ENCODE measurements at places on chromosomes 16 and 17.

DNA sequence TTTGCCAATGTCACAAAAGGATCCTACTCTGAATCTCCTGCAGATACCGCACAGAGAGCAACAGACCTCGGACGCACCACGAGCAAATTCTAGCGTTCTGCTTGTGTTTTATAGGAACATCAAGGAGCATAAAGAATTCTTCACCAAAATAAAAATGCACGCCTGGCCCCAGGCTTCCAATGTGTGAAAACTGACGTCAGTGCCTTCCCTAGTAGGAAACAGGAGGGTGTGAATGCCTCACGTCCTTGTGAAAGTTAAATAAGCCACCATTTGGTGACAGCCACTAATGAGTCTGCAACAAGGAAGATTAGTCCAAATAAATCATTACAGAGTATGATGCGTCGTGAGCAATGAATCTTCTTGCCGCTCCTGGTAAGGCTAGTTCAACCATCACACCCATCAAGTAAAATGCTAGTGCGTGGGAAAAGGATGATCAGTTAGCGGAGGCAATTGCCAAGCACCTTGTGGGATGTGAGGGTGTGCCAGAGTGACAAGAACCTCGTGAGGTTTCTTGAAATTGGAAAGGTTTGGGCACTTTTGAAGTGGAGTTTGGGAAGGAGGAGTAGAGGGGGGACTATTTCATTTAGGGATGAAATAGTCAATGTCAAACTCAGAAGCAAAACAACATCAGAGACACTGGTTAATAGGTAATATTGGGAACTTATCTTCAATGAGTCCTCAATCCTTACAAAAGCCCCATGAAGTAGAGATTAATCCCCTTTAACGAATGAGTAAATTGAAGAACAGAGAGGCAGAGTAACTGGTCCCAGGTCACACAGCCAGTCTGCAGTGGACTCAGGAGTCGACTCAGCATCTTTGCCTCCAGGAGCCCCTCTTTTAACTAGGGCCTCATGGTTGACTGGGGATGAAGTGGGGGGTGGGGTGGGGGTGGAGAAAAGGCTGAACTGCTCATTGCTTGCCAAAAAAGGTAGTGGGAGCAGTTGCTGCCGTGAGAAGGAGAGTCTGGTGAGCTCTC, 238.8 kb downstream of the SLC39A11 start:
- DNase-seq: no peak

- DNase-seq: no peak
Observed at GRCh38 chr16:78489072-78489471, 389.6 kb downstream of the WWOX start.

DNA sequence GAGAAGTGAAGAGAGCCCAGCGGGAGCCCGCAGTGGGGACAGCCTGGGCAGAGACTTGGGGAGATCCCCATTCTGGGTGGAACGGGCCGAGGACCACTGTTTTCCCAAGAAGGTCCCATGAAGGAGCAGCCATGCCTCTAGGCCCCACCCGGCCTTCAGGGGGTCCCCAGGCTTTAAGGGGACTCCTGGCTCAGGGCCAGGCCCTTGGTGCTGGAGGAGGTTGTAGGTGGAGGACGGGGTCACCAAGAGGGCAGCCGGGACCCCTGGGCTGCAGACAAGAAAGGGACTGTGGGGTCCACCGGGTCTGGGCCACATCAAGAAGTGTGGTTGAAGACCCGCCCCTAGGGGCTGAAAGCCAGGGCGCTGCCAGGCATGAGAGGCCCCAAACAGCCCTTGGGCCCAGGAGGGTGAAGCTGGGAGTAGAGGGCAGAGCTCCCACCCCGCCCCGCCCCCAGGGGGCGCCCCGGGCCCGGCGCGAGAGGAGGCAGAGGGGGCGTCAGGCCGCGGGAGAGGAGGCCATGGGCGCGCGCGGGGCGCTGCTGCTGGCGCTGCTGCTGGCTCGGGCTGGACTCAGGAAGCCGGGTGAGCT, at the start of gene PRSS21:
TSS of gene PRSS21 (plus strand) at position 487 of the 589 bp plus-strand sequence. CDS start at position 519, 32 bp downstream.
- DNase-seq: no peak

GRCh38 chr17:39169518-39169917, 3.6 kb upstream of the ARL5C start:
- no peak for DNase-seq

DNA sequence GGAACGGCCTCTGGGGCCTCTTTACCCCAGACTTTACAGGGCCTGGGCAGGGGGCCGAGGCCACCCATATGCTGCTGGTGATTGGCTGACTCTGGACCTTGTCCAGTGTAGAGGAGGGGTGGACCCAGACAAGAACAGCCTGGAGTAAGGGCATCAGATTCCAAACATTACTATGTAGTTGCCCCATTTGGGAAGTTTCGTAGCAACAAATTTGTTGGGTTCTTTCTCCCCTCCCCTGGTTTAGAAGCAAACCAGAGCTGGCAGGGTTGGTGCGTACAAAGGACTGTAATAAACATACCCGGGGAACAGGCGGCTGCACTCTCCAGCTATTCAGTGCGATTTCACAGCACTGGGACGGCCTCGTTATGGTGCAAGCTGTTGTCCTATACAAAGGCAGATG, 145.5 kb downstream of the NTN1 start:
- DNase-seq: no peak

GRCh38 chr17:80103449-80104085, 2.2 kb downstream of the GAA start:
- DNase-seq: no peak

DNA sequence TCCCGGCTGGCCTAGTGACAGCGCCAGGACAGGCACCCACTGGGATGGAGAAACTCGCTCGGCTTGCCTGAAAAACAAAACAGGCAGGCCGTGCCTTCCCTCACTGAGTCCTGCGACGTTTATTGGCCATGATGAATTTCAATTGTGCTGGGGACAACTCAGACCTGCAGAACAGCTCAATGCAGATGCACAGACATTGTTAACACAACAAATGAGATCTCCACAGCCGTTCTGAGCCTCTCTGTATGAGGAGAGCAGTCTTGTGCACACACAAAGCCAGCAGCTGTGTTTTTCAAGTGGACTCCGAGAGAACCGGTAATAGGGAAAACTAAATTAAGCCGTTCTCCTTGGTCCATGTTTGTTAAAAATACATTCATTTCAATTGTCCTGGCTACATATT, 15.9 kb downstream of the SHISA6 start:
- no peak for DNase-seq

DNA sequence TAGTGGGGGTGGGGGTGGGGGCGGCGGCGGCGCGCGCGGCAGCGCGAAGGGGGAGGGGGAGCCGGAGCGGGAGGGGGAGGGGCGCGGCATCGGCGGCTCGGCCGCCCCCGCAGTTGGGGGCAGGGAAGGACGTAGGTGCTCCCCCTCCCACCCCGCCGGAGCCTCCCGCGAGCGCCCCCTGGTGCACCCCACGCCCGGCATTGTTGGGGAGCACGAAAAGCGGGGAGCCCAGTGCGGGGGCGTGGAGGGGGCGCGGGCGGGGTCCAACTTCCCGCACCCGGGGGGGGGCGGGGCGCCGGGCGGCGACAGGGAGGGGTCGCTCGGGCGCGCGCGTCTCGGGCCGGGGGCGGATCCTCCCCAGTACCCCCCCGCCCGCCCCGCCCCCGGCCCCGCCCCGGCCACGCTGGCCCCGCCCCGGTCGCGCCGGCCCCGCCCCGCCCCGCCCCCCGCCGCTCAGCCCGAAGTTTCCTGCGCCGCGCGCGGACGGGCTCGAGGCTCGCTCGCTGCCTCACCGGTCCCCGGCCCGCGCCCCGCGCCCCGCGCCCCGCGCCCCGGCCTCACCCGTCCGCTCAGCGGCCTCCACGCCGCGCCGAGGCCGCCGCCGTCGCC, at the start of gene CACNA1H:
TSS of gene CACNA1H (plus strand) at position 456 of the 609 bp plus-strand sequence. CDS start 632 bp downstream, outside the sequence.
- DNase-seq: no peak

GRCh38 chr17:39082482-39082881, 69.0 kb downstream of the PLXDC1 start:
- DNase-seq: no peak

GRCh38 chr17:18315562-18315922, 449 bp downstream of the SMCR8 start:
- no peak for DNase-seq

DNA sequence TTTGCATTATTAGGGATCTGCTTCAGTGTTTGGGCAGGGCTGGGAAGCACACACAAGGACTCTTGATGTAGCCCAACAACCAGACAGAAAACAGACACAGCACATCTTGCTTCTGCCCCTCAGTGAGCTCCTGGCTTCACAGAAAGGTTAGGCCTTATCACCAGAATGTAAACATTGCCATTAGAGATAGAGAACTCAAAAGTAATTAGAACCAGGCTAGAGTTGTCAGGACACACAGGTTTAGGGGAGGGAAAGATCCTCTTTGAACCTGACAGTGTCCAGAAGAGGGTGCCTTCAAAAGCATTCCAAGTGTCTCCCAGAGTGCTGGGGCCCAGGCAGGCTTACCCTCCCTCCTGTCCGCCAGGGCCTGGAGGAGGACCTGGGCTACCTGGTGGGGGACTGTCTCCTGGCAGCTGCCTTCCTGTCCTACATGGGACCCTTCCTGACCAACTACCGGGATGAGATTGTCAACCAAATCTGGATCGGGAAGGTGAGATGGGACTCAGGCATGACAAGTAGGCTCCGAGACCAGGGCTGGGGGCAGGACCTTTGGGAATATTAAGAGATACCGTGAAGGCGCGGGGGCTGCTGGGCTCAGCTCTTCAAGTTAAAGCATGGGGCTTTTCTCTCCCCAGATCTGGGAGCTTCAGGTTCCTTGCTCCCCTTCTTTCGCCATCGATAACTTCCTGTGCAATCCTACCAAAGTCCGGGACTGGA, 16.9 kb upstream of the KDM6B start:
- no peak for DNase-seq

DNA sequence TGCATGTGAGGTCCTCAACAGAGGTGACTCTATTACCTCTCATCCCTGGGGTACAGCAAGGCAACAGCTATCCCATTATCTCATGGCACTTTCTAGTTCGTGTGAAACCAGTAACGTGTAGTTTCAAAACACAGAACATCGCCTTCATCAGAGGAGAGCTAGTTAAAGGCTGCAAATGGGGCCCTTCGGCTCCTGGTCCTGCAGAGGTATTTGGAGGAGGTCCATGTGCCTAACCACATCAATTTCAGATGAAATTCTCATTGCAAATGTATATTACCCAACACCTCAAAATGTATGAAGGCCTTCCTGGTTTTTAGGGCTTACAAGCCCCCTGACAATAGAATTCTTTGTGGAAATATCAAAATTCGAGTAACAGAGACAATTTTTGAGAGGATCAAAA, 95.7 kb upstream of the PSMD7 start:
- no peak for DNase-seq

DNA sequence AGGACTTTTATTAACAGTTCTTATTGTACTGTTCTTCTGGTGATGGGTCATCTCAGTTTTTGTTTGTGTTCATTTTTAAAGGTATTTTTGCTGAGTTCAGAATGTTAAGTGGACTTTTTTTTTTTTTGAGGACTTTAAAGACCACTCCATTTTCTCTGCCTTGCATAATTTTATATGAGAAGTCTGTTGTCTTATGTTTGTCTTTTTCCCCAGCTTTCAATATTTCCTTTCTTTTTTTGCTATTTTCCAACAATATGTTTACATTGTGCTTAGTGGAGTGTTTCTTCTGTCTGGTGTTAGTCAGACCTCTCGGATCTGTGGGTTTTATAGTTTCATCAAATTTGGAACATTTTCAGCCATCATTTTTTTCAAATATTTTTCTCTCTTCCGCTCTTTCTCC, 290.0 kb upstream of the TNRC6C start:
- DNase-seq: no peak

GRCh38 chr17:81556863-81557262, 4.7 kb upstream of the FAAP100 start:
- DNase-seq: peak; percentile 74

DNA sequence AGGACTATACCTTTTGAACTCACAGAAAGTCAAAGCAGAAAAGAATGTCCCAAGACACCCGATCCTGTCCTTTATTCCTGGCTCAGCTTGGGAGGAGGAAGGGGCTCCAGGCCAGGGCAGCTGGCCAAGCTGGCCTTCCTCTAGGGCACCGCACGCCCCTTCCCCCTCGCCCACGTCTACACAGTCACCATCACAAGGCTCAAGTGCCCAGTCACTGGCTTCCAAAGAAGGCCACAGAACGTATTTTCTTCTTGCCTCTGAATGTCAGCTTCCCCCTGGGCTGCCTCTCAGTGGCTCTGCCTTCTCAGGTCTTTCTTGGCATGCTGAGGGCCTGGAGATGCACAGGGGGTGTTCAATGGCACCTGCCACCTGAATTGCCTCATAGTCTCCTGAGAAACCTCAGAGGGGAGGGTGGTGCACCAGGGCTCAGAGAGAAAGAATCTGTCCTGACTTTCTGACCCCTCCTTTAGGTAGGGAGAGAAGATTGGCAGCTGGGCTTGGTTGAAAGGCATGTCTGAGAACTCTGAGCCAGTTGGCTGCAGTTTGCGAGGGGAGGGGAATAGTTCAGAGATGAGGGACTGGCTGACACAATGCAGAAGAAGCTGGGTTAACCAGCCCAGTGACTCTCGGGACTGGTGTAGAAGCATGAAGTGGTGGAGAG, 2.1 kb downstream of the DHRS11 start:
- no peak for DNase-seq

GRCh38 chr16:77788181-77789084, at the start of gene VAT1L:
Gene VAT1L, plus strand, starts transcription at chr16:77788564. Its CDS starts 119 bp downstream, at chr16:77788683.
- DNase-seq: no peak

DNA sequence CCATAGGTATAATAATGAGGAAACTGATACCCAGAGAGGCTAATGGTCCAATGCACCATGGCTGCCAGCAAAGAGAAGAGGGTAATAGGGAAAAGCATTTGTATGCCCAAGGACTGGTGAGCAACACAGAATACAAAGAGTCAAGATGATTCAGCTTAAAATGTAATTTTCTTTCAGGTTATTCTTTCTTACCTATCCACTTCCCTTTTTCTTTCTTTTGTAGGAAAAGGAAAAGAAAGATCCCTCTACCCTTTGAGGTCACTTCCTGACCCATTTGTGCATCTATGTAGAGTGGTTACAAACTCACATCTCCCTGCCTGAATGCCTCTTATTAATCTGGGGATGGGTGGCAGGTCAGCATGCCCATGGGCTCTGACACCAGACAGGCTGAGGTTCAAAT, 3.5 kb upstream of the PLCG2 start:
- DNase-seq: no peak

DNA sequence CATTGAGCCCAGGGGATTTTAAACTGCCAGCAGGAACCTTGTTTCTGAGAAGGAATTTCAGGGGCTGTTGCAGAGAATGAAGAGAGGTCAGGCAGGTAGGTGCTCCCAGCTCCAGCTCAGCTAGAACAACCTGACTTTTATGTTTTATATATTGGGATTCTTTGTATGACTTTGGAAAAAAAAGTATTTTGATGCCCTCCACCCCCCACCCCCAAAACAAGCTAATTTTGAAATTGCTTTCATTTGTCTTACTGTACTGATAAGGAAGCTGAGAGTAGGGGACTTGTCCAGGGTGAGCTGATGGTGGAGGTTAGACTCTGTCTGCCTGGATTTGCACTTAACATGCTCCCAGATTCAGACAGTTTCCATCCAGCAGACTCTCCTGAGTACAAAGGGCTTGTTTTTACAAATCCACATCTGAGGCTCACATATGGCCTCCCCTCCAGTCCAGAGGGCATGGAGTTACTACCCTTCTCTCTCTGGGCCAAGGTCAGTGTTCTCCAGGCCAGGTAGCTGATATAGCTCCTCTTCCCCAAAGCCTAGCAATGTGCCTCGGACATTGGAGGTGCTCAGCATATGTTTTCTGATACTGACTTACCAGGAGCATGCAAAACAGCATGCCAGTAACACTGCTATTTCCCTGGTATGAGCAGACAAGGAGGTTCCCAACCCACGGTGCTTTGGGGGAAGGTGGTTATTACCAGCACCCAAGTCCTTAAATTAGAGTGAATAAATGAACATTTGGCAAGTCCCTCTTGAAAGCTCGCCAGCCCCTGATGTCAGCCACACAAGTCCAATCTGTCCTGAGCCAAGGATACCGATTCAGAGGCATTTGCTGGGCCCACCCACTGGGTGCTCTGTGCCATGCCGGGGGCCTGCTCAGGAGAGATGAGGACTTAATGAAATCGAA, 11.3 kb downstream of the STX1B start:
- DNase-seq: no peak

All from NCI-H774 (cell line).